SJCRH30 (cell line): ENCODE measurements at places on chromosomes 12 and 14.
A peak's percentile ranks its signal among the peaks of the same experiment; 100 is the strongest.

DNA sequence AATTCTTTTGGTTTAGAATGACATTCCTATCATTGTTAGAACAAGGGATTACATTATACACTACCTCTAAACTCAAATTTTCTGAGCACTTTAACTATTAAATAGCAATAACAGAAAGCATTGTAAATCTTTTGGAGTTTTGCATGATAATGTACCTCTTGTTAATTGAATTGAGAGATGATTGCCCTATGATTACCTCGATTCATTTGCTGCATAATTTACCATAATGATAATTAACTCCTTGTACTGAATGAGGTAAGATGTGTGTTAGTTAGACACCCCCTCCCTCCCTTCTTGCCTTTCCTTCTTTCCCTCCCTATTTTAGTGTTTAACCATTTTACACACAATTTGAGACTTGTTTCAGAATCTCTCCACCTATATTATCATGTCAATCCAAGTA is 469.2 kb downstream of the DIO2 start:
- no peak for DNase-seq

DNA sequence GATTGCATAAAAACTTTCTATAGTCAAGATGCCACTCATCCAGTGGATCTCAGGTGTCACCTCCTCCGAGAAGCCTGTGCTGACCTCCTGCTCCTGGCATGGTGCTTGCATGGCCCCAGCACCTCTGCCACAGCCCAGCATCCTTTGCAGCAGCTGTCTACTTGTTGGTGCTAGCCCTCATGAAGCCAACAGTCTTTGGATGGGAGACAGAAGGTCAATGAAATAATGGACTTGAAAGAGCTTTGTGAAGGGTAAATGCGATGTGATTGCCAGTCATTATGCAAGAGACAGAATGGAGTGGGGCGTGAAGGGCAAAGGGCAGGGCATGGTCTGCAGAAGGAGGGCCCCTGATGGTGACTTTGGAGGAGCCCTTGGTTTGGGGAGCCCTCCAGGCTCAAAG is 63.0 kb upstream of the CLMN start:
- DNase-seq: no peak

DNA sequence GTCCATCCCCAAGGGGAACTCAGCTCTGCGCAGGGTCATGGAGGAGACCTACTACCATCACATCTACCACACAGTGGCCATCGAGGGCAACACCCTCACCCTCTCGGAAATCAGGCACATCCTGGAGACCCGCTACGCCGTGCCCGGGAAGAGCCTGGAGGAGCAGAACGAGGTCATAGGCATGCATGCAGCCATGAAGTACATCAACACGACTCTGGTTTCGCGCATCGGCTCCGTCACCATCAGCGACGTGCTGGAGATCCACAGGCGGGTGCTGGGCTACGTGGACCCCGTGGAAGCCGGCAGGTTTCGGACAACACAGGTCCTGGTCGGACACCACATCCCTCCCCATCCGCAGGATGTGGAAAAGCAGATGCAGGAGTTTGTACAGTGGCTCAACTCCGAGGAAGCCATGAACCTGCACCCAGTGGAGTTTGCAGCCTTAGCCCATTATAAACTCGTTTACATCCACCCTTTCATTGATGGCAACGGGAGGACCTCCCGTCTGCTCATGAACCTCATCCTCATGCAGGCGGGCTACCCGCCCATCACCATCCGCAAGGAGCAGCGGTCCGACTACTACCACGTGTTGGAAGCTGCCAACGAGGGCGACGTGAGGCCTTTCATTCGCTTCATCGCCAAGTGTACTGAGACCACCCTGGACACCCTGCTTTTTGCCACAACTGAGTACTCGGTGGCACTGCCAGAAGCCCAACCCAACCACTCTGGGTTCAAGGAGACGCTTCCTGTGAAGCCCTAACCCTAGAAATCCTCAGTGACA is 3.8 kb downstream of the FICD start:
- DNase-seq: no peak

- no peak for DNase-seq
Observed at GRCh38 chr14:92513966-92514843, 624 bp downstream of the RIN3 start.

DNA sequence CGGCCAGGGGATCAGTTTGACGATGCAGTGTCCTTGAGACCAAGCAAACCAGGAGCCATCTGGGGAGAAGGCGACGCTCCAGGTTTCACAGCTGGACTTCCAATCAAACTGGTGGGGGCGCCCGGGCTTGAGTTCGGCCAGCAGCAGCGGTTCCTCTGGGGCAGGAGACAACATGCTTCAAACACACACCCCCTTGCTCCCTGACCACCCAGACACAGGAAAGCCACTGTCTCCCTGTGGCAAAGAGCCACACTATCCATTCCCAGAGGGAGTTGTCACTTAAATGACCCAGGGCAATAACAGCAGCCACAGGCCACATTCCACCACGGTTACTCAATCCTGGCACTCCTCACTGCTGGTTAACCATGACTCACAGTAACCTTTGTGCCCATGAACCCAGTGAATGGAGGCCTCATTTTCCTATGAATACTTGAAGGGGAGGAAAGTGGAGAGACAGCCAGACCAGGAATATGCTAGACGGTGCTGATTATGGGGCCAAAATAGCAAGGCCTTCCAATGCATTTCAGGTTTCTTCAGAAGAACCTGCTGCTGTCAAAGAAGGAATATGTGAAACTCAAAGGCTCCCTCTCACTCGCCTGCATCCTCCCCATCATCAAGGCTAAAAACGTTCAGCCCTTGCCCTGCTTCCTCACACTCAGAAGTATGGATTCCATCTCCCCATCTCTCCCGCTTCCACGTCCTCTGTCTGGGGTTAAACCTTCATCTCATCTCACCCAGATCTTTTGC is 8.5 kb downstream of the WSB2 start:
- DNase-seq: peak; percentile 74

DNA sequence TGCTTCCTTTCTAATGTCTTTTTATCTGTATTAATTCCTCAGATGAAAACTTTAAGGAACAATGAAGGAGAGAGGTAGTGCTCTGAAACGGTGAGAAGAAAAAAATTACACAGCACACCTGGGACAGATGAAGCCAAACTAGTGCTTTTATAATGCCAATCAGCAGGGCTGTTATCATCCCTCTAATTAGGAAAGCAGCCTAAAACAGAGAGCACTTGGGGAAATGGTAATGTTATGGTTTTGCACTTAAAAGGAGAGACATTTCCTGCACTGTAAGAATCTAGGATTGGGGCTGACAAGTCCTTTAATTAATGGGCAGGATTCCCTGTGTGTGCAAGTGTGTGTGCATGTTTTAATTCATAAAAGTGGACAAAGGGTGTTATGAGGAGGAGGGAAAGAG is 4.8 kb upstream of the LMO3 start:
- DNase-seq: no peak

- DNase-seq: peak; percentile 97
Observed at GRCh38 chr14:102539544-102540314, 30.2 kb upstream of the ANKRD9 start.

DNA sequence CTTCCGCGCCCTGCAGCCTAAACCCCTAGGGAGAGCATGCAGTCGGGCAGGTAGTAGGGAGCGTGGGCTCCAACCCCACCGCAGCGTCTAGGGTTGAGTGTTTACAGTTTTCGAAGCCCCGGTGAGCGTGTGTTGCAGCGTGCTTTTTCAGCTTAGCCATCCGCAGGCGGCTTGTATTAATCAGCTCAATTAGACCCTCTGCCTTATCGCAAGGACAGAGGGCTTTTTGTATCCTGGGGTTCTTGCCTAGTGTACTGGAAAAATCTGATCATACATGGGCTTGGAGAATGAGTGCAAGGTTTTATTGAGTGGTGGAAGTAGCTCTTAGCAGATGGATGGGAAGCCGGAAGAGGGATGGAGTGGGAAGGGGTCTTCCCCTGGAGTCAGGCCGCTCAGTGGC is 44.4 kb upstream of the GNG2 start:
- no peak for DNase-seq

GRCh38 chr12:72642706-72643105 is 370.5 kb downstream of the TRHDE start:
- DNase-seq: no peak
